Amygdala (tissue), 56 donors: ENCODE measurements at places on chromosomes 6 and 20.

DNA sequence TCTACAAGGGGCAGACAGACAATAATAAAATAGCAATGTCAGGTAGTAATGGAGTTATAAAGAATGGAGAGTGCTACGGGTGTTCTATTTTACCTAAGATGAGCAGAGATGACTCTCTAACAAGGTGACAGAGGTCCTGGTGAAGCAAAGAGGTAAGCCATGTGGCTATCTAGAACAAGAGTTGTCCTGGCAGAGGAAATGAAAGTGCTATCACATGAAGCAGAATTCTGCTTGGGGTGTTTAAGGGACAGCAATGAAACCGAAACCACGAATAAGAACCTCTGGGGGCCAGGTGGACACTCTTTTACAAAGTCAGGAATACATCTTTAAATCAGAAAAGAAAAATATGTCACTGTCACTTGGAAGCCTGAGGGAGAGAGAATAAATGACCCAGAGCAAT, 37.9 kb upstream of the IRAK1BP1 start:
- DNase-seq, result no peak

DNA sequence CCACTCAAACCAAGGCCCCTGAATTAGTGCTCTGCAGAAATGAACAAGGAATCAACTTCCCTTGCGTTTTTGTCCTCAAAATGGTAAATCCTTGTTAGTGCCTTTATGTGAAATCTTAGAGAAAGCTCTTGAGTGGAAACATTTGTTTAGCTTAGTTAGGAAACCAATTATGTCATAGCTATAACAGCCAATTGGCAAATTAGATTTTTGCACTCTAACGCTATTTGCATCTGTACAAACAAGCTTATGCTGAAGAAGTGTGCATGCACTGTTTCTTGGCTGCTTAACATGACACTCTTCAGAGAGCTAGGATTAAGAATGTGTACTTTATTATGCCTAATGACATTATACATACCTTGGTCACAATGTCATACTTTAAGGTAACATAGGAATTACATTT, 622.6 kb upstream of the SLC35B3 start:
- DNase-seq, result no peak

GRCh38 chr6:55388211-55388610, 60.9 kb downstream of the GFRAL start:
- DNase-seq, result no peak

DNA sequence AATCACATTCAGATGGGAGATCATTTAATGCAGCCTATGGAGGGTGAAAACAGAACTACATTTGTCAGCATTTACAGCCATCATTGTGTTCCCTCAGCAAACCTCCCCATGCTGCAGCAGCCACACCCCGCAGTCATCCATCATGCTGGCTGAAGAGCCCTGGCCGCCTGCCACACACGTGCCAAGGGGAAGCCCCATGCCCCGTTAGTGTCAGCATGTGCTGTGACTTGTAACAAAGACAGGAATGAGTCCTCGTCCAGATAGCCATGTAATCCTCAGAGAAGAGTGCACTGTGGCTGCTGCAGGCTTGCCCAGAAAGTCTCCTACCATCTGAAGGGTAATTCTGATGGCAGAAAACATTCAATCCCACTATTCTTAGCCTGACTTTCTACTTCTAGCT, 1097.8 kb downstream of the KIF16B start:
- DNase-seq, result no peak

GRCh38 chr6:67248077-67248476, 1387.0 kb upstream of the ADGRB3 start:
- DNase-seq, result no peak

GRCh38 chr6:2042956-2043648, 202.3 kb downstream of the GMDS start:
- DNase-seq, result no peak

DNA sequence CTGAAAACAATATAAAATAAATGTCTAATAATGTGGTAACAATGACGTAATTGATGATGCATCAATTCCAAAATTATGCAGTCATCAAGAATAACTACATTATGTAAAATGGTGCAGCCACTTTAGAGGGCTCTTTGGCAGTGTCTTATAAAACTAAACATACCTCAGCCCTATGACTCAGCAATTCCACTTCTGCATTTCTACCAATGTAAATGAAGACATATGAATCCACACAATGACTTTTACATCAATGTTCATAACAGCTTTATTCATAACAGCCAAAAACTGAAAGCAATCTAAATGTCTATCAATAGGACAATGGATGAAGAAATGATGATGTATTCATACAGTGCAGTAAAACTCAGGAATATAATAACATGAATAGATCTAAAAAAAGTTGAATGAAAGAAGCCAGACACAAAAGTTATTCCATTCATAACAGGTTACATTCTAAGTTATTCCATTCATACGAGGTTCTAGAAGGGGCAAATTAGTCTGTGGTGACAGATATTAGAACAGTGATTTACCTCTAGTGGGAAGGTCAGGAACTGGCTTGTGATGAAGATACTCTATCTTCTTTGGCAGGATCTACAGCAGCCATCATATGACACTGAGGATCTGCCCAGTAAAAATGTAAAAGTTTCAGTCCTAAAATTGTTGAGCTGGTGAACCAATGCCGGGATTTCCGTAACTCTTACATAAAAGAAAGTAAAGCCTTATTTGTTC, 396.1 kb downstream of the PLCB1 start:
- DNase-seq, result no peak

DNA sequence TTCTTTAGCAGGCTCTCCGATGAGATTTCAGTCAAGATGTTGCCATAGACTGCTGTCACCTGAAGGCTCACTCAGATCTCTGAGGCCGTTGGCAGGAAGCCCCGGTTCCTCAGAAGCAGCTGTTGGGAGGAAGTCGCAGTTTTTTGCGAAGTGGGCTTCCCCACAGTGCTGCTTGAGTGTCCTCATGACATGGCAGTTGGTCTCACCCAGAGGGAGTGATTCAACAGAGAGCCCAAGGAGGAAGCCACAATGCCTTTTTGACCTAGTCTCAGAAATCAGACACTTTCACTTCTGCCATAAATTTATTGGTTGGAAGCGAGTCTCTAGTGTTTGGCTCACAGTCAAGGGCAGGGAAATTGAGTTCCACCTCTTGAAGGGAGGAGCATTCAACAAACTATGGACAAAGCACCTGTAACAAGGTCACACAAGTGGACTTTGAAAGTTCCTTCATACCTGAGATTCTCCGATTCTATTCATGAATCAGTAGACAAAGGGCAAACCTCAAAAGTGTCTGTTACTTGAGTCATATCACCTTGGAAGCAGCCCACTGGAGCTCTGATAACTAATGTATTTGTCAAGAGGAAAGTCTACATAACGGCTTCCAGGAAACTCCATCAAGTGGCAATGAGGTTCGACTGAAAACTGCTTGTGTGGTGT, 208.3 kb downstream of the TASP1 start:
- DNase-seq, result no peak

DNA sequence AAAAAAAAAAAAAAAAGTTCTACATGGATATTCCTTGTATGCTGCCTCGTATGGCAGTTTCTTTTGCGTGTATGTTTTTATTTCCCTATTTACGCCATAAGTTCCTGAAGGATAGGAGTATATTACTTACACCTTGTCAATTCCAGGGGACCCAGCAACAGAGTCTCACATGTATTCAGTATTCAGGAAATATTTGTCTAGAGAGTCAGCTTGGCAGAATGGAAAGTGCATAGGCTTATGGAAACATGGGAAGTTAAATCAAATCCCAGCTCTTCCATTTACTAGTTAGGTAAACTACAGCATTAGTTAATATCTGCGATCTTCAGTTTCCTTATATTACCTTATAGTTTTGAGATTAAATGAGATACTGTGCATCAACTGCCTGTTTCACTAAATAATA, 51.1 kb upstream of the SLC22A16 start:
- DNase-seq, result no peak

DNA sequence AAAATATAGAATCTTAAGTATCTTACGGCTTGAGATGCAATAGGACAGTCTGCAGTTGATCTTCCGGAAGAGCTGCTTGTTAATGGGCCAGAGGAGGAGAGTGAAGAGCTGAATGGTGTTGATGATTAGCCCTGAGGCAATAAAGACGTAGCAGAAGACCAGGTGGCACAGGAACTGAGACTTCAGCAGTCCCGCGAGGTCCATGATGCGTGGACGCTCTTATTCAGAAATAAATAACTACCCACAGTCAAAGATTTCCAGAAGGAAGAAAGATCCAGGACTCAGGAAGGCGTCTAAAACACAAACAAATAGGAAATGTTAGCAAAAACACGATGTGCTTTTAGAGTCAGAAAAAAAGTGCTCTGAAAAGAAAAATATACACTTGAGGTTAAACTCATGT, 41.9 kb downstream of the AGPAT4 start:
- no peak for DNase-seq

- no peak for DNase-seq
Measured at GRCh38 chr6:3409699-3410384, 47.0 kb downstream of the SLC22A23 start.

DNA sequence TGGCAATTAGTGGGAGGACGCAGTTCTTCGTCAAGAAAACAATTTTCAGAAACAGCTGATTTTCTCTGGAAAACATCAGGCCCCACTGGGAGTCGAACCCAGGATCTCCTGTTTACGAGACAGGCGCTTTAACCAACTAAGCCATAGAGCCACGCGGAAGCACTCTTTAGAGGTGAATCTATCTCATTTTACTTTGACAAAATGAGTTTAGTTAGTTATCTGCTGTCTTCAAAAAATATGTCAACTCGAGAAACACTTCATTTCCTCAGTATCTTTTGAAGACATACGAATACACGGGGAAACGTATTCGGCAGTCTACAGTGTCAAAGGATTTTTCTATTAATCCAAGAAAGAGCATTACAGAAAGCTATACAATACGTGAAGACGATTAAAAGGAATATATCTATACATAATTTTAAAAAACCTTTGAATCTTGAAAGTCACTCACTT, 26.7 kb downstream of the GPX6 start:
- DNase-seq, result no peak

DNA sequence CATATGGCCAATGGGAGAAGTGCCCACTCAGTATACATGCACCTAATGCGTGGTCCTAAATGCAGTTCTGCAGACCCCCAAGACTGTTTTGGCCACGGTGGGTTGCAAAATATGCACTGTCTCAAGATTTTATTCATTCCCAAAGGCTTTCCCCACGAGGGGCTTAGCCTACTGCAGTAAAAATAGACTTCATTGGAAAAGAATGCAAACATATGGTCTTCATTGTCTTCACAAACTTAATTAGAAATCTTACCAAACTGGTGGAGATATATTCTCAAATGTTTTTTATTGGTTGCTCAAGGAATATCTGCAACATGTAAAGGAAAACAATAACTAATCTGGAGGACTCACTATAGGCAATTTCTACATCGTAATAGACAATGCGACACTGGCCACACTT, 31.6 kb upstream of the PRL start:
- no peak for DNase-seq

GRCh38 chr6:83958241-83958685, 75.3 kb upstream of the MRAP2 start:
- no peak for DNase-seq

DNA sequence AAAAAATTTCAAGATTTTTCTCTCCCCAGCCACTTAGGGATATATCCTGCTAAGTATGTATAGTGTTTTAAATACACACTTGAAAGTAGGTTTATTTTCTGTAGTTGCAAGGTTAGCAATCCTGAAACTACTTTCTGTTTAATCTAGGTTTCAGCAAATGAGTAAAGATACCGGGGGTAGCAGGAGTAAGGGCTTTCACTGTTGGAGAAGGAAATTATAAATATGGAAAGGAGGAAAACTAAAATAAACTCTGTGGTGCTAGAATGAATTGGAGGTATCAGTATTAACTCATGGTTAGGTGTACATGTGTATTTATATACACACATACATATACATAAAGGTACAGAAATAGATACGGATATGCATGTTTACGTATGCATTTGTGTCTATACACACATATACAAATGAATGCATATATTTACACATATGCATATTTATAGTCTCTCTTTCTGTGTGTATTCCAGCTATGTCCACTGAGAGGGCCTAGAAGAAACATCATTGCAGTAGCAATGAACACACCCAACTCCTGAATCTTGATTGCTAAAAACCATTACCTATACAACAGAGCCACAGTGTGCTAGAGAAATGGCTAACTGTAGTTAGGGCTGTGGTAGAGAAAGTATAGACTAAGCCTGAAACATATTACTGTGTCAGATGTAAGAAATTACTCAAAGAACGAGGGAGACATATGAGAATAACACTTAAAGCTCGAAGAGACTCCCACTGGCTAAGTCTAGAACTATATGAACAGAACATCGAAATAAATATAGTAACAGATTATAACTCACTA, 95.9 kb upstream of the EMILIN3 start:
- no peak for DNase-seq

- no peak for DNase-seq
Measured at GRCh38 chr6:14231071-14231483, 113.5 kb downstream of the CD83 start.

DNA sequence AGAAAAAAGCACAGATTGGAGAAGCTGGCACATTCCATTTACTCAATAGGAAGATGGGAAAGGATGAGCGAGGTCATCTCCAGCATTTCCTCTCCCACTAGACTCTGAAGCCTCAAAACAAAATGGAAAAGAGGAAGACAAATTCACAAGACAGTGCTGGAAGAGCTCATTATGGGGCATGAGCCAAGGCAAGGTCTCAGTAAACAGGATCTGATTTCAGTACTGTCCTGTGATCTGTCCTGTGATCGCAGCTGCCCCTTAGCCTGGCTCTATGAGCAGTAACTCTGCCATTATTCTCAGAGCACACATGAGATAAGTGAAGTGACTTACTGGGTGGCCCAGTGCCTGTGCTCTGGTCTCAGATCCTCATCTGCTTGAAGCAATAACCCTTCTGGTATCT, 68.1 kb upstream of the SLC4A11 start:
- no peak for DNase-seq

DNA sequence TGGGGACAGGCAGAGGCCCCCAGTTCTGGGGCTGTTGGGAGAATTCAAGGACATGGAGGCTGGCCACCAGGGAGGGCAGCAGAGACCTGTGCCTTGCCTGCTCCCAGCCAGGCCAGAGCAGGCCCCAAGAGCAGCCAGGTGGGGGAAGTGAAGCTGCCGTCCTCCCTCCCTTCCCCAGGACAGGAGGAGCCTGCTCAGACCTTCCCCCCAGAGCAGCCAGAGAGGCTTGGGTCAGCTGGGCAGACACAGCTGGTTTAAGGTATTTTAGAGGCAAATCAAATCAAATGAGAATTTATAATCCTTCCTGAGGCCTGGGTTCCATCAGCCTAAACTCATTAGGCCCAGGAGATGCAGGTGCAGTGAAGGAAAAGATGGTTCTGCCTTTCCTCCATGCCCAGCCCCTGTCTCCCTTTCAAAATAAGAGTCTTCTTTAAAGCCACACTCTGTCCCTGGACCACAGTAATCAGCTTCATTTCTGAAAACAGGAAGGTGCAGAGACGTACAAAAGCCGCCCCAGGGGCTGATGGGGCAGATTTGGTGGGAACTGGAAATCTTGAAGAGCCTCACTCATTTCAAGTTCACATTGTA, 21.7 kb downstream of the BMP7 start:
- DNase-seq, result no peak
